Stimulated activated CD8-positive, alpha-beta memory T cell treated with anti-CD3 and anti-CD28 coated beads, Interleukin-7, amount 100 ng/mL, for 1 hour (primary cell): ENCODE measurements at places on chromosomes 11 and 22.

DNA sequence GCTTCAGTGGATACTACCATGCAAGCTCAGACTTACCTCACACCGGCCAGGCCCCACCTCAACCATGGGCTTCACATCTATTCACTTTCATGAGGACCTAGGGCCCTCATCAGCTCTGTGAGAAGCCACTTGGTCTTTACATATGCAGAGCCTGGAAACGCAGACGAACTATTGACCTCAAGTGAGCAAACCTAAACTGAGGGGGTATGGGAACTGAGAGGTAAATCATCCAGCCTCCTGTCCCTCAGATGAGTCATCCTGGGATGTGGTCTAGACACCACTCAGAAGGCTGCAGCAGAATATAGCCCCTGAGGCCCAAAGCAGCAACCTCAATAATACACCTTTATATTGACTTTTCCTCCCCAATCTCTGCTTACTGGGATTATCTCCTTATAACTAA, 578.0 kb downstream of the INSC start:
- no peak for DNase-seq

DNA sequence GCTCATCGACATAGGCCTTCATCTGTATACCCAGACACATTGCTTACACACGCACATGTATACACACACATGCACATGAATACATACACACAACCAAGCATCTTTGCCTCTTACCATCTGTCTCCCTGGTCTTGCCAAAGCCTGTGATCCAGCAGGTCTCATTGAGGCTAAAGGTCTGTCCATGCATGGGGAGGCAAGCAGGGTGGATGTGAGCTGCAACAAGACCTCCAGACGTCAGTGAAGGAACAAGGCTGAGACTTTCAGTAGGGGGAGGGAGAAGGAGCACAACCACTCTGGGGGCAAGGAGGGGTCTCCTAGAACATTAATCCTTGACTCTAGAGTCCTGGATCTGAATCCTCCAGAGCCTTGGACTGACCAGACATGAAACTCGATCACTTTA, 23.7 kb downstream of the TMPRSS13 start:
- no peak for DNase-seq

DNA sequence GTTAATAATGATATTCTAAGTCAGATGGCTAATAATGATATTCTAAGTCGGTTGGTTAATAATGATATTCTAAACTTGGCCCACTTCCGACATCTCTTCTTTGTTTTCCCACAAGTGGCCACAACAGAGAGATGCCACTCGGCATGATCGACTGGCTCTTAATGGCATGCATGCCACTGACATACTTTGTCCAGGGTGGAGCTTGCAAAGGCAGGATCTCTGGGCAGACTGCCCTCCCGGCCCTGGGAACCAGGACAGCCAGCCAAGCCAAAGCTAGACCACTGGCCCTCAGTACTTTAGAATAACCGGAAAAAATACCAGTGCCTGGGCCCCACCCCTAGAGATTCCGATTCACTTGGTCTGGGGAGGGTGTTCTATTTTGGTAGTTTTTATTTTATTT, 78.1 kb downstream of the KIAA1671 start:
- no peak for DNase-seq

- DNase-seq, result peak; percentile 88
These were observed at the start of gene LMF2 for GRCh38 chr22:50507421-50507990. LMF2 (minus strand) TSS chr22:50507702; CDS start chr22:50507675, 27 bp downstream.

GRCh38 chr22:39318507-39319283, 728 bp downstream of the RPL3 start:
- DNase-seq, result no peak

- DNase-seq, result no peak
These were observed 904 bp downstream of the SLC35F2 start for GRCh38 chr11:107857550-107858216.
